ENCODE measurements at places on chromosomes 3 and 15.

GRCh38 chr3:197564097-197564843, 8.5 kb upstream of the BDH1 start:
- DNase-seq: no peak

- DNase-seq: no peak
Measured at GRCh38 chr15:88504445-88504844, 36.9 kb downstream of the MRPS11 start.

GRCh38 chr15:87481126-87481525, 775.4 kb downstream of the NTRK3 start:
- DNase-seq: no peak

DNA sequence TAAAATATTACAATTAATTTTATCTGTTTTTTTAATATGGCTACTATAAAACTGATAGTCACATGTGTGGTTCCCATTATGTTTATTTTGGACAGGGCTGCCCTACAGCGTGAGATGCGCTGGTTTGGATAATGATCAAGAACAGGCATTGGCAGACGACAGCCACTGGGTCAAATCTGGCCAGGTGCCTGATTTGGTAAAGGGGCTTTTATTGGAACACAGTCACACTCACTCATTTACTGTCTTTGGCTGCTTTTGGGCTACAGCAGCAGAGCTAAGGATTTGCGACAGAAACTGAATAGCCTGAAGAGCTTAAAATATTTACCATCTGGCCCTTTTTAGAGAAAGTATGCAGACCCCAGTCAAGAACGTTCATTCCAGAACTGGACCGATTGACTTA, 724.2 kb upstream of the CFAP20DC start:
- no peak for DNase-seq

- no peak for DNase-seq
Measured at GRCh38 chr3:129003578-129004112, 2.5 kb downstream of the EFCC1 start.

GRCh38 chr3:37540786-37541185, 320.9 kb upstream of the CTDSPL start:
- DNase-seq: no peak

- DNase-seq: no peak
Measured at GRCh38 chr3:148763156-148763680, 64.4 kb upstream of the CPB1 start.

- no peak for DNase-seq
Measured at GRCh38 chr3:67650084-67650483, 4.3 kb downstream of the SUCLG2 start.

- no peak for DNase-seq
Measured at GRCh38 chr3:188319569-188319968, 165.6 kb downstream of the LPP start.

DNA sequence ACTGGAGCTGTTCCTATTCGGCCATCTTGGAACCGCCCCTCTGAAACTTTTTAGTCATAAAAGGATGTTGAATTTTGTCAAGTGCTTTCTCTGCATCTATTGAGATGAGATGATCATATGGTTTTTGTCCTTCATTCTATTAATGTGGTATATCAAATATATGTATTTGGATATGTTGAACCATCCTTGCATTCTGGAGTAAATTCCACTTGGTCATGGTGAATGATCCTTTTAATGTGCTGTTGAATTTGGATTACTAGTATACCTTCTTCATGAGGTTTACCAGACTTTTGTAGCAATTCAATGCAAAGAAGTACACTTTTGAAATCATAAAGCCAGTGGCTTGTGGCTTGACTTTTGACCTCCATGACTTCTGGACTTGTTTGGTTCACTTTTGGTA, 33.4 kb upstream of the XRN1 start:
- no peak for DNase-seq

DNA sequence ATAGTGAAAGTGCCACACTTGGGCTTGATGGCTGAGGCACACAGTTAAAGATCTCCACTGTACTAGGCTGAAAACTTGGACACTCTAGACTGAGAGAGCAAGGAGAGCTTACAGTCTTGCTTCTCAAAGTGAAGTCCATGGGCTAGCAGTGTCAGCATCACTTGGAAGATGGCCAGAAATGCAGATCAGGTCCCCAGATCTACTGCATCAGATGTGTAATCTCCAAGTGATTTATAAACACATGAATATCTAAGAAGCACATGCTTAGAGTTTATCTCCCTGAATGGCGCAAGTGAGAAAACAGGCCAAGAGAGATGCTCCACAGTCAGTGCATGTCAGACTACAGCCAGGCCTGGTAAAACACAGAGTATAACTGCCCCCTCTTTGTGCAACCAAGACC, 308.6 kb downstream of the CLSTN2 start:
- no peak for DNase-seq
